ENCODE measurements at places on chromosomes 13 and 19.

GRCh38 chr13:24221007-24221406, 60.5 kb downstream of the SPATA13 start:
- DNase-seq = no peak

DNA sequence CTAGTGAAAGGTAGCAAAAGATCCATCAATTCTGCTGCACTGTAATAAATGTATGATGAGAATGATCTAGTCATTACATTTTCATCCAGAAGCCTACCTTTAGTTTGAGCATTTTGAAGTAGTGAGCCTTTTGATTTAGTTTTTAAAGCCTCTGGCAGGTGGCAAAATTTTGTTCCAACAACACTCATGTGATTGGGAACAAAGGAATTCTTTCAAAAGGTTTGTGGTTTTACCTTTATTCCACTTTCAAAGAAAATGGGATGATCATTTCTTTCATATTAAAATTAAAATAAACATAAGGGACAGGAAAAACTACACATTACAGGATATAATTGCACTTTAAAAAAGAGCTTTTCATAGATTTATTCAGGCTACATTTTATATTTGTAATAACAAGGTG, 260.2 kb downstream of the DACH1 start:
- no peak for DNase-seq

- DNase-seq = no peak
These were observed 44.0 kb upstream of the FLT1 start for GRCh38 chr13:28538932-28539331.

GRCh38 chr13:23805122-23805521, 84.1 kb downstream of the MIPEP start:
- no peak for DNase-seq

DNA sequence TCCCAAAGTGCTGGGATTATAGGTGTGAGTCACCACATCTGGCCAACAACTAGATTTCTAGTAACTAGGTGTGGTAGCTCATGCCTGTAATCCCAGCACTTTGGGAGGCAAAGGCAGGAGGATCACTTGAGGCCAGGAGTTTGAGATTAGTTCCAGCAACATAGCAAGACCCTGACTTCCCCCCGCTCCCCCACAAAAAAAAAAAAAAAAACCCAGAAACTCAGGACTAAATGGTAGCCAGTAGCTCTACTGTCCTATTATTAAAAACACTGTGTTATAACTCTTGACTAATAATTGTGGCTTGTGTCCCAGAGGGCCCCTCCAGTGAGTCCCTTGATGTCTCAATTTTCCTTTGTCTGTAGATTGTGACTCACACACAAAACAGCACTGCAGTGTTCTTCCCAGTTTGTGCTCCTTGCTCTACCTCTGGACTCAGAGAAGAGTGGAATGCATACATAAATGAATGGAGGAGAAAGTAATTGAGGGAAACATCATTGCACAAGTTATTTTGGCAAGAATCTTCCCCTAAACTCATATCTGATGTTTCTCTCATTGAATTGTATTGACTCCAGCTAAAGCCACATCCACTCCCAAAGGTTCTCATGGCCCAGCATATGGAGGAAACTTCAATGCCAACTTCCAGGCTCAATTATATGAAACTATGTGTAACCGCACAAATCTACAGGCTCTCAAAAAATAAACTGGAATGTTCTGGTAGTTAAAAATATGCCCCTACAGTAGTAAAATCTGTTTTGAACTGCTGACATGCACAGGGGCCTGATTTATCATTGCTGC, 8.8 kb downstream of the TPT1 start:
- no peak for DNase-seq

- no peak for DNase-seq
These were observed 6.4 kb upstream of the ZNF841 start for GRCh38 chr19:52101866-52102562.

DNA sequence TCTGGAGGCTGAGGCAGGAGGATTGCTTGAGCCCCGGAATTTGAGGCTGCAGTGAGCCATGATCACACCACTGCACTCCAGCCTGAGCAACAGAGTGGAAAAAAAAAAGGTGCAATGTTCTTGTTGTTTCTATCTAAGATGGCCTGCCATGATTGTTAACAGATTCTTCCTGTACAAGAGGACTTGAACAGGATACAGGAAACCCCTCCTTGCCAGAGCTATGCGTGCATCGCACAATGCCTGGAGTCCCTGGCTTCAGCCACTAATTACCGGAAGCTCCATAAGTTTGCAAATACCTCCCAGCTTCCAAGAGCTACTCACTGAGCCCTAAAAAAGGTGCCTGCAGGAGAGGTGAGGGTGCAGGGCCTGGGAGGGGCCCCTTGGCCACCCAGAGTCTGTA, 13.1 kb upstream of the HIF3A start:
- no peak for DNase-seq

- no peak for DNase-seq
These were observed 9.2 kb upstream of the ARRDC2 start for GRCh38 chr19:17998827-17999150.

DNA sequence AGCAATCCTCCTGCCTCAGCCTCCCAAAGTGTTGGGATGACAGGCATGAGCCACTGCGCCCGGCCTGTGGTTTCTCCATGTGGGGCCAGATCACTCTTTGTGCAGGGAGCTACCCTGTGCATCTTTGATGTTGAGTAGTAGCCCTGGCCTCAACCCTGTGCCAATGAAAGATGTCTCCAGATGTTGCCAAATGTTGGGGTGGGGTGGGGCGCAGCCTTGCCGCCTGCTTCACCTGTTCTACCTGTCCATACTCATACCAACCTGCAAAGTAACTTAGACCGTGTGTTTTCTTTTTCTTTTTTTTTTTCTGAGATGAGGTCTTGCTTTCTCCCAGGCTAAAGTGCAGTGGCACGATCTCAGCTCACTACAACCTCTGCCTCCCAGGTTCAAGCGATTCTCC, 20.9 kb downstream of the IER2 start:
- DNase-seq = no peak

DNA sequence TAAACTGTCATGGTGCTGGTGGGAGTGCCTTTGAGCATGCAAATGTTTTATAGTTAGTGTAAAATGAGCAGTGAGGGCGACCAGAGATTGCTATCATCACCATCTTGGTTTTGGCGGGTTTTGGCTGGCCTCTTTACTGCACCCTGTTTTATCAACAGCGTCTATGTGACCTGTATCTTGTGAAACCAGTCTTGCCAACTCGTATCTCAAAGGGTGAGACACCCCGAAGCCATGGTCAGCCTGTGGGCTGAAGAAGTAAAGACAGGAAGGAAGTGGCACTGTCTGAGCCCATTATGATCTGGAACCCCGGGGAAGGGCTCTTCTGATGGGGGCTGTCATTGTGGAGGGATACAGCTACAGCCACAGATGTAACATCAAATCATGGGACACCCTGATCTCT, 81.5 kb upstream of the FAM216B start:
- DNase-seq = no peak

GRCh38 chr19:31529121-31529520, 179.9 kb upstream of the TSHZ3 start:
- no peak for DNase-seq

DNA sequence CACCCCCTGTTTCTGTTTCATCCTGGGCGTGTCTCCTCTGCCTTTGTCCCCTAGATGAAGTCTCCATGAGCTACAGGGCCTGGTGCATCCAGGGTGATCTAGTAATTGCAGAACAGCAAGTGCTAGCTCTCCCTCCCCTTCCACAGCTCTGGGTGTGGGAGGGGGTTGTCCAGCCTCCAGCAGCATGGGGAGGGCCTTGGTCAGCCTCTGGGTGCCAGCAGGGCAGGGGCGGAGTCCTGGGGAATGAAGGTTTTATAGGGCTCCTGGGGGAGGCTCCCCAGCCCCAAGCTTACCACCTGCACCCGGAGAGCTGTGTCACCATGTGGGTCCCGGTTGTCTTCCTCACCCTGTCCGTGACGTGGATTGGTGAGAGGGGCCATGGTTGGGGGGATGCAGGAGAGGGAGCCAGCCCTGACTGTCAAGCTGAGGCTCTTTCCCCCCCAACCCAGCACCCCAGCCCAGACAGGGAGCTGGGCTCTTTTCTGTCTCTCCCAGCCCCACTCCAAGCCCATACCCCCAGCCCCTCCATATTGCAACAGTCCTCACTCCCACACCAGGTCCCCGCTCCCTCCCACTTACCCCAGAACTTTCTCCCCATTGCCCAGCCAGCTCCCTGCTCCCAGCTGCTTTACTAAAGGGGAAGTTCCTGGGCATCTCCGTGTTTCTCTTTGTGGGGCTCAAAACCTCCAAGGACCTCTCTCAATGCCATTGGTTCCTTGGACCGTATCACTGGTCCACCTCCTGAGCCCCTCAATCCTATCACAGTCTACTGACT, at the start of gene KLK3:
Gene KLK3, plus strand, starts transcription at position 280 of the 775 bp plus-strand sequence. Its CDS starts 41 bp downstream, at position 321.
- DNase-seq = no peak

GRCh38 chr19:40804783-40805242, 5.8 kb downstream of the EGLN2 start:
- no peak for DNase-seq

GRCh38 chr13:49958321-49958720, 22.2 kb upstream of the SPRYD7 start:
- DNase-seq = no peak

GRCh38 chr19:13003081-13003480, 7.8 kb downstream of the NFIX start:
- no peak for DNase-seq

GRCh38 chr13:36710396-36710795, 36.6 kb downstream of the SERTM1 start:
- no peak for DNase-seq

DNA sequence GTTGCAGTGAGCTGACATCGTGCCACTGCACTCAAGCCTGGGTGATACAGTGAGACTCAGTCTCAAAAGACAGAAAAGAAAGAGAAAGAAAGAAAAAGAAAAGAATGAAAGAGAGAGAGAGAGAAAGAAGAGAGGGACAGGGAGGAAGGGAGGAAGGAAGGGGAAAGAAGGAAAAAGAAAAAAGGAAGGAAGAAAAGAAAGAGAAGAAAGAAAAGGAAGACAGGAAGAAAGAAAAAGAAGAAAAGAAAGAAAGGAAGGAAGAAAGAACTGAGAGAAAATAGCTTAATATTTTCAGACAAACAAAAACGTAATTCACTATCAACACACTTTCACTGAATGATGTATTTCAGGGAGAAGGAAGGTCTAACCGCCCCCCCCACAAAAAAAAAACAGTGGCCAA, 39.3 kb downstream of the ESD start:
- DNase-seq = no peak

DNA sequence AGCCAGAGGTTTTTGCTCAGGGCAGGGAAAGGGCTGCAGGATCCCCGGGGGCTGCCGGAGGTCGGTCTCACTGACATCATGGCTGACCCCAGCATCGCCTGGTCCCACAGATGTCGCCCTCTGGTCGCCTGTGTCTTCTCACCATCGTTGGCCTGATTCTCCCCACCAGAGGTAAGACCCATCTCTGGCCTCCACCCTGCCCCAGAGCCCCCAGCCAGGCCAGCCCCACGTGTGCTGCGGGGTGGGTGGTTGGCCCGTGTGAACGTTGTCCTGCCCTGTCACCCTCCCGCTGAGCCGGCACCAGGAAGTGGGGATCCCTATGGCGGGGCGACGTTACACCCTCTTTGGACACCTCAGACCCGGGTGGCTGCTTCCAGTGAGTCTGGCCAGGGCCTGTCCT, 906 bp downstream of the FXYD5 start:
- DNase-seq = peak; percentile 48

GRCh38 chr13:31963631-31964030, 67.9 kb upstream of the FRY start:
- no peak for DNase-seq

GRCh38 chr13:45527699-45528462, 63.1 kb downstream of the COG3 start:
- DNase-seq = no peak

DNA sequence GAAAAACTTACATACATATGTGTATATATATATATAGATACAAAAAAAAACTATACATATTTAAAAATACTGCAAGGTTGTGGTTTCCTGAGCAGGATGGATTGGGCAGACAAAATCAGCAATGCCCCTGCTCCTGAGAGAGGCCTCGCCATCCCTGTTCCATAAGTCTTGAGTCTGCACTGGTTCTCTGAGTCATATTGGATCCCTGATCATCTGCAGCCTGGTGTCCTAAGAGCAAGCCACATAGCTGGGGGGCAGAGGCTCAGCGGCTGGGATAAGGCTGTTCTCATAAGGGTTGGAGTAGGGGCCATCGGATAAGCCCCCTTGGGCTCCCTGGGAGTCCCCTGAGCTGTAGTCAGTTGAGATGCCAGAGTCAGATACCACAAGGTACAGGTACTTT, 3.3 kb downstream of the SWSAP1 start:
- no peak for DNase-seq

GRCh38 chr13:25928941-25929505, 122.8 kb downstream of the SHISA2 start:
- DNase-seq = no peak

DNA sequence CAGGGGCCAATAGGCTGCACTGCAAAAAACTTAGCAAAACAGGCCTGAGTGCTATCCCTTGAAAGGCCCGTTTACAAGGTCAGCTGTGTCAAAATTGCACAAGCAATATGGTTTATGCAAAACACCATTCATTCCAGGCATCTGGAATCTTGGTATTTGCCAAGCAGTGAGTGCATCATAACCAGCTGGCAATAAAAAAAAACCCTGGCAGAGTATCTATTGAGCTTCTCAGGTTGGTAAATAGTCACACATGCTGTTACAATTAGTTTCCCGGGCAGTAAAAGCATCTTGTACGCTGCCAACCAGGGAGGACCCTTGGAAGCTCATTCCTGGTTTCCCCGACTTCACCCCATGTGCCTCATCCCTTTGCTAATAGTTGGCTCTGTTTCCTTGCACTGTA, 21.3 kb downstream of the ZNF77 start:
- no peak for DNase-seq

DNA sequence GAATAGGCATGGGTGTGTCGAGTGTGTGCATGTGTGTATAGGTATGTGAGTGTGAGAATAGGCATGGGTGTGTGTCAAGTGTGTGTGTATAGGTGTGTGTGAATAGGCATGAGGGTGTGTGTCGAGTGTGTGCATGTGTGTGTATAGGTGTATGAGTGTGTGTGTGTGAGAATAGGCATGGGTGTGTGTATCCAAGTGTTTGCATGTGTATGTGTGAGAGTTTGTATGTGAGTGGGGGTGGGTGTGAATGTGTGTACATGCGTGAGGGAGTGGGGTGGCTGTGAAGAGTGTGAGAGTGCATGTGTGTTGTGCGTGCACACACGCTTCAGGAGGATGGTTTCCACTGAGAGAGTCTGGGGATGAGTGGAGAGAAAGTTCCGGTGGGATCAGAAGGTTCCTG, 13.5 kb downstream of the EVI5L start:
- no peak for DNase-seq

DNA sequence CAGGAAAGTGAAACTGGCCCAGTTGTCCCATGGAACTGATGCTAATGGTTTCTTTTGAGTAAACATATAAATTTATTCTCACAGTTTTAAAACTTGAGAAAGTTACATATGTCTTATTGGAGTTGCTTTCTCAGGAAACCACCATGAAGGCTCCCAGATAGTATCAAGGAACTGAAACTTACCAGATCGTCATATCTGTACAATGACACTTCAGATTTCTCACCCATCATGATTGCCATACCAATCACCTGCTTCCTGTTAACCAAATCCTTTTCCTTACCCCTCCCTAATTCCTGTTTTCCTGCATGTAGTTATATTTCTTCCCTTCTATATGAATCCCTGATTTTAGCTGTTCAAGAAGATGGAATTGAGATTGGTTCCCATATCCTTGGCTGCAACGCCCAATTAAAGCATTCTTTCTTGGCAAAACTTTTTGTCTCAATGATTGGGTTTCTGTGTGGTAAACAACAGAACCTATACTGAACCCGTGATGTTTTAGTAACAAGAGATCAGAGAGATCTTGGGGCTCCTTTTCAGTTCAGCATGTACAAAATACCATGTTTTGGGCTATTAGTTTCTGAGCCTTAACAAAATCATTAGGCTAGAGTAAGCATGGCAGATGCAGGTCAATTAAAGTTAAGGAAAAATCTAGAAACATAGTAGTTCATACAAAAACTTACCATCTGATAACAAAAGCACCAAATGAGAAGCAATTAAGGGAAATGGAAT, 781.3 kb upstream of the MIR17HG start:
- no peak for DNase-seq
